Stimulated activated CD8-positive, alpha-beta memory T cell treated with anti-CD3 and anti-CD28 coated beads, Interleukin-15, amount 100 ng/mL, for 1 hour (primary cell): ENCODE measurements at places on chromosomes 6 and 20.

DNA sequence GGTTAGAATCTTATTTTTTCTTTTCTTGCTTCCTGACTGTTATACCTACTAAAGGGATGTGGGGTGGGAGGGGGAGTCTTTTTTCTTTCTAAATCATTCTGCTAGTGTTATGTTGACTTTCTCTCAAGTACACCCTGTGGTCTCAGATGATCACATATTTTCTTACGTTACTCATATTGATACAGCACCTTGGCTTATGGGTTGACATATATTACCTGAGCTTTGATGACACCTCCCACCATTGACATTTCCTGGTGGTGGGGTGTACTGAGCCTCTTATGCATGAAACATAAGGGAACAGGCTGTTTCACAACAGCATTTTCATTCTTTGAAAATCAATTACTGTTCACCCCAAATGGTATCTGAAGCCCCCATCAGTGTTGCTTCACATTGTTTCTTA lies 169.8 kb downstream of the MMS22L start:
- no peak for DNase-seq

GRCh38 chr6:117354671-117355070 lies 71.1 kb downstream of the ROS1 start:
- no peak for DNase-seq

DNA sequence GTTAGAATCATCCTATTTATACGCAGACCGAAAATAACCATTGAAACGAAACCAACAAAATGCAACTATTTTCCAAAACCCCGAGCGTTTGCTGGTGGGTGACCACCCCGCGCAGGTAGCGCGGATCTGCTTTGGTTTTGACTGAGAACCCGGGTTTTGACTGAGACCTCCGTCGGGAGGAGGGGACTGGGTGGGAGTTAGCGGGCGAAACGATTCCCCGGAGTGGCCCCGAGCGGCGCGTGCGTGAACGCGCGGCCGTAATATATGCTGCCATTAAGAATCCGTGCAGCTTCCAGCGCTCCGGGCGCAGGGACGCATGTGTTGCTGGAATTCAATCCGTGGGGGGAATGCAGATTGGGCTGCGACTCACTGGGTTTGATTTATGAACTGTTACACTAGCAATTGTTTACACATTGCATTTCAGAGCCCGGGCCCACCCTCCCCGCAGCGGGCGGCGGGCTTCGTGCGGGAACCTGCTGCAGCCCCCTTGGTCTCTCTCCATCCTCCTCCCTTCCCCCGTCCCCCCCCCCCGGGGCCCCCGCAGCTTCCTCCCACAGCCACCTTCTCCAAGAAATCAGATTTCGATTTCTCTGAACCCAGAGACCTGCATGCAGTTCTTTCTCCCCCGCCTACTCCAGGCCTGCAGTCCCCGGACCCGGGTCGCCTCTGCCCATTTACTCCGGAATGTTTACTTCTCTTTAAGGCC lies 9.9 kb downstream of the NRN1 start:
- no peak for DNase-seq

- no peak for DNase-seq
Measured at GRCh38 chr6:105459864-105460263, 57.0 kb upstream of the PREP start.

DNA sequence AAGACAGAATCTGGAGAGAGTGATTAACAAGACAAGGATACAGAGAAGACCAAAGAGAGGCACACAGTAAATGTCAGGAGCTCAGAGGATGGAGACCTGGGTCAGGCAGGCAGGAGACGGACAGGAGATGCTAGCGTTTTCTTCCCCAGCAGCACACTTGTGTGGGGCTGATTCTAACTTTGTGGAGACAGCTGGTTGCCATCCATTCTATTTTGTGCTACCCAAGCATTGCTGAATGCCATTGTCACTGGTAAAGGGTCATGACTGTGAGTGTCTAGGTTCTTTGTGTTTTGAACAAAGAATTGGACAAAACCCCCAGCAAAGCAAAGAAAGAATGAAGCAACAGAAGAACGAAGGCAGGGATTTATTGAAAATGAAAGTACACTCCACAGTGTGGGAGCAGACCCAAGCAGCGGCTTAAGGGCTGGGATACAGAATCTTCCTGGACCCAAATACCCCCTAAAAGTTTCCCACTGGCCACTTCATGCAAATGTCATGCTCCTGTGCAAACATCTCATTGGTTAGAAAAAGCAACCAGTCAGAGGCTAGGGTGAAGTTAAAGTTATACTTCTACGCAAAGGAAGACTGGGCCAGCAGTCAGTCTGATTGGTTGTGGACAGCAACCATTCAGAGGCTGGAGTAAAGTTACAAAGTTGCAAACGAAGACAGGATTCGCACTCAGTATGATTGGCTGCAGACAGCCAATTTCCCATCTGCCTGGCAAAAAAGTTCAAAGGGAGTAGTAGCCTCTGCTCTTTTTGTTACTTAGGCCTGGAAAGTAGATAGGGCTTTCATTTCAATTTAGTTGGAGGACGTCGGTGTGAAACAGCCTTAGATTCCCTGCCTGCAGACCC lies 17.5 kb downstream of the PTK7 start:
- no peak for DNase-seq

DNA sequence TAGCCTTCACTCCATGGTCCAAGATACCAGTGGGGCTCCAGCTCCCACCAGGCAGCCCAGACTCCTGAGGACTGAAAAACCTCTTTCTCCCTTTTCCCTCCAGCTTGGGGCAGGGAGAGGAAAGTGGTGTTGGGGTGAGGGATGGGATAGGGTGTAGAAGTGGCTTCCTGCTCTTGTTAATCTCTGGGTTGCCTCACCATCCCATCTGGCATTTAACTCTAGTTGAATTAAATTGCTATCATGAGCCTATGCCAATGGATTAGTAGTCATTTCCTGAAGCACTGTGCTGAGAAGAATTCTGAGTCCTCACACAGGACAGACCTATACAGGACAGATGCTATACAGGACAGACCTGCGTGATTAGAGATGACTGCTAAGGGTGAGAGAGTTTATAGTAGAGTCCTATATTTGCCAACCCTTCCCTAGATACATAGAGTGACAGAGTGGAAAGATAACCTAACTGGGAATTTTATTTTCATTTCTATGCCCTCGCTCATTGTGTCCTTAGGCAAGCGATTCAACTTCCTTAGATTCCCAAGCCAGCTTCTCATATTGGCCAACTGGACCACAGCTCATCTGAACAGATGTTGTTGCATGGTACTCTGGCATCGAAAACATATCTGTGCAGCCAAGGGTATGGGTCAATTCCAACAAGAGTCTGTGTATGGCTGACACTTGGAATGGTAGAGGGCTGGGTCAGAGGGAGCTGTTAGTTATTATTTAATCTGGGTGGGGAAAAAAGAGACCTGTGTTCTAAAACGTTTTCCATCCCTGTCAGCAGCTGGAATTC lies 42.8 kb downstream of the MCHR2 start:
- DNase-seq, result no peak

DNA sequence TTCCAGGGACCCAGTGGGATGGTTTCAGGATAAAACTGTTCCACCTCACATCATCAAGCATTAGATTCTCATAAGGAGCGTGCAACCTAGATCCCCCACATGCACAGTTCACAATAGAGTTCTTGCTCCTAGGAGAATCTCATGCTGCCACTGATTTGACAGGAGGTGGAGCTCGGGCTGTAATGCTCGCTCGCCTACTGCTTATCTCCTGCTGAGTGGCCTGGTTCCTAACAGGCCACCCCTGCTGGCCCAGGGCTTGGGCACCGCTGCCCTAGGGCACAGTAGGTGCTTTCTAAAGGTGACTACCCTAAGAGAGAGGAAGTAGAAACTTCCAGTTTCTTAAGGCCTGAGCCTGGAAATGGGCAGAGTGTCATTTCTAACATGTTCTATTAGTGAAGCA lies 656.9 kb downstream of the PRKN start:
- no peak for DNase-seq

DNA sequence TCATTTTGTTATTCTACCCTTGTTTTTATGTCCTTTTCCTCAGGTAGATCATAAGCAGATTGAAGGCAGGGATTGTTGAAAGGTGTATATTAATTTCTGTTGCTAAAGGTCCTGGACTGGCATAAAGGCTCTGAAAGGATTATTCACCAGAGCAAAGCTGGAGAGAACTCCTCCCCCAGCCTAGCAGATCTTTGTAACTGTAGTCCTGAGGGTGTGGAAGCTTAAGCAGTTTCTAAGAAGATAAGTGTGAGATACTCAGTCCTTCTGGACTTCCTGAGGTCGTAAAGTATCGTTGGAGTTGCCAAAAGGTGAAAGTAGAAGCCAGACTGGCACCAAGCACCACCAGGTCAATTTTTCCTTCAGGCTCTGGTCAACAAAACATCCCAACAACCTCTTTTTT lies 24.2 kb downstream of the CGA start:
- DNase-seq, result no peak

- DNase-seq, result no peak
Measured at GRCh38 chr20:11267762-11268335, 594.0 kb upstream of the JAG1 start.

DNA sequence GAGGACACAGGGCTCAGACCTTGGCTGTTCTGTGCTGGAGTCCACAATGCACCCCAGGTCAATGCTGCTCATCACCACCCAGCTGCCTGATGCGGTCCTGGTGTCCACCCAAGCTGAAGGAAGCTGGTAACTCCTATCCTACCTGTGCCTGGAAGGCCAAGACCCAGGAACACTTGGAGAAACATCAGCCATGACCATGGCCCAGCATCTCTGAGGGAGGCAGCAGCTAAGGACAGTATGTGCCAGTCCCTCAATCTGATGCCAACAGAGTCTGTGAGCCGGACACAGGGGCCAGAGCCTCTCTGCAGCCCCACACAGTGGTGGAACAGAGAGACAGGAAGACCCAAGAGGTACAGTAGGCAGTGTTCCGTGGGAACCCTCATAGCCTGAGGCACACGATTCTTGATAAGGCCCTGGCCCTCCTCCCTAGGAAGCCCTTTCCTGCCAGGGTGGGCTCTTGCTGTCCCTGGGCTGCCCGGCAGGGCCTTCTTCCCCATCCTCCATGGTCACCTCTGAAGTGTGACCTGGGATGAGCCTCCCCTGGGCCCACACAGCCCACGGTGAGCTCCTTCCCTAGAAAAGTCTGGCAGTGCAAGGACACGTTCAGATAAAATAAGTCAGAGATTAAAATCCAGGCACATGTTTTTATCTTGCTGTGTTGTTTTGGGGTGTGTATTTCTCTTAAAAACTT lies 170.7 kb downstream of the THBS2 start:
- DNase-seq, result no peak

- peak; percentile 13 for DNase-seq
Measured at GRCh38 chr20:34037121-34037520, 43.4 kb downstream of the RALY start.

GRCh38 chr20:13638162-13638495 lies 603 bp downstream of the TASP1 start:
- no peak for DNase-seq

DNA sequence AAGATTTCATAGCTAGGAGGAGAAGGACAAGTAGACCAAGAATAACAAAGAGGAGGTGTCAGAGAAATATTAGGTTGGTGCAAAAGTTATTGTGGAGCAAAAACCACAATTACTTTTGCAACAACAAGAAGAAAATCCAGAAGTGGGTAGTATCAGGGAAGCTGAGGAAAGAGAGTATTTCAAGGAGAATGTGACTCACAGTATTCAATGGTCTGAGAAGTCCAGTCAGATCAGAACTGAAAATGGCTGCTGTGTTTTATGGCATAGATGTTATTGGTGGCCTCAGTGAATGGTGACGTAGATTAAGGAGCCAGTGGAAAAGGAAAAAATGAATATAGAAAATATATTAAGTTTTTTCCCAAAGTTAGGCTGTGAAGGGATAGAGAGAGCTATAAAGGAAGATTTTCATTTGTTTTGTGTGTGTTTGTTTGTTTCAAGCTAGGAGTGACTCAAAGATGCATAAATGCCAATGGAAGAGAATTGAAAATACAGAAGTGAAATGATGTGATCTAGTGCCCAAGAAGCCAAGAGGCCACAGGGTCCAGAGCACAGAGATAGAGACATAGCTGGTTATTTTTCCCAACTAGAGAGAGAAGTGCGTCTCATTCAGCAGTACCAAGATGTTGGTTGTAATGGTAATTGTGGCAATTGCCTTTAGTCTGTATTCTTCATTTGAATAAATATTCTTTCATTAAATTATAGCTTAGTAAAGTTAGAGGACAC lies 112.8 kb downstream of the ADTRP start:
- DNase-seq, result no peak

DNA sequence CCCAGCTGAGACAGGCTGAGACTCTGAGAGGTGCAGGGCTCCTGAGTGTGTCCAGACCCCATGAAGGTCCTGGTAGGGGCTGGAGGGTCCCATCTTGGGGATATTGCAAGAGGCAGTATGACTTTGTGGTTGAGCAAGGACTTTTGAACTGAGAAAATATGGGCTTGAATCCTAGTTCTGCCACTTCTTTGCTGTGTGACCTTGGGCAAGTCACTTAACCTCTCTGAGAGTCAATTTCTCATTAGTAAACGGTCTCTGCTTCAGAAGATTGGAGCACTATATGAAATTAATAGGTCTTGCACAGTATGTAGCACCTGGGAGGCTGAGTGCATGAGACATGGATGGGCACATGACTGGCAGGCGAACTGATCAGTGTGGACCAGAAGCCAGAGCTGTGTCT lies 42.7 kb downstream of the TFEB start:
- no peak for DNase-seq

DNA sequence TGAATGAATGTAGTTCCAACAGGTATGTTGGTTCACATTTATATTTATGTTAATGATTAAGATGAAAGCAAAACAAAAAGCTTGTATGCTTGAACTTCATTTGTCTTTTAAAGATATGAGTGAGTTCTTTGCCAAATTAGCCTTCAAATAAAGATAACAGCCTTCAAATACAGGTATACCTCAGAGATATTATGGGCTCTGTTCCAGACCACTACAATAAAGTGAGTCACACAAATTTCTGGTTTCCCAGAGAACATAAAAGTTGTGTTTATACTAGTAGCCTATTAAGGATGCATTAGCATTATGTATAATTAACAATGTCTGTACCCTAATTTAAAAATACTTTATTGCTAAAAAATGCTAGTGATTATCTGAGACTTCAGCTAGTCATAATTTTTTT lies 245.3 kb upstream of the MAN1A1 start:
- DNase-seq, result no peak

DNA sequence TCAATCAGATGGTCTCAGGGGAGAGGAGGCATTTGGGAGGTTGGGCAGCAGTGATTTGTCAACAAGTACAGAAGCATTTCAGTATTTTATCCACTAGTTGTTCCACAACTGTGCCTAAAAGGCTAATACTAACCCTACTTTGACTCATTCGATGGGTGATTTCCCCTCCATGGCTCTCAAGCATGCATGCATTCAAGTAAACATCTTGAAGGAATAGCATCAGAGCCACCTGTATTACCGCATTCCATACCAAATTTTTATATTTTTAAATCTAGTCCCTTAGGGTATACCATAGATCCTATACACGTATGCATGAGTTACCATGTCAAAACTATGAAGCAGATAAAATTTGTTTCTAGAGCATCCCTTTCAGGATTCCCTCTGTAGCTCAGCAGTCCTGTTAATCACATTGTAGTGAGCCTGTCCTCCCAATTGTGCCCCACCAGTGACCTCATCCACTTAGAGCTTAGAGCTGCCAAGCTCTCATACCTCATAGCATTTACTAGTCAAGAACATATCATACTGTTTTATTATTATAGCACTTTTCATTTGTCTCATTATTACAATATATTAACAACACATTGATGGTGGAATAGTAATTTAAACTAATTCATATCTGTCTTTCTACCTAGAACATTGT lies 213.8 kb downstream of the LAMA2 start:
- no peak for DNase-seq
